ENCODE measurements at places on chromosomes 16 and 17. TPM values are rescaled to one million over a fixed set of nuclear protein-coding genes. Genes with fewer than 3 reads are reported as not detected.

GRCh38 chr17:3575511-3575910 is 17.9 kb upstream of the TRPV3 start:
- peaks cover 5% of the 10 kb centered on the region for H3K36me3 ChIP-seq
- H3K27ac ChIP-seq = no peak overlapping the region
- DNase-seq = no peak
- H3K27me3 ChIP-seq = no peaks in the 10 kb centered on the region

DNA sequence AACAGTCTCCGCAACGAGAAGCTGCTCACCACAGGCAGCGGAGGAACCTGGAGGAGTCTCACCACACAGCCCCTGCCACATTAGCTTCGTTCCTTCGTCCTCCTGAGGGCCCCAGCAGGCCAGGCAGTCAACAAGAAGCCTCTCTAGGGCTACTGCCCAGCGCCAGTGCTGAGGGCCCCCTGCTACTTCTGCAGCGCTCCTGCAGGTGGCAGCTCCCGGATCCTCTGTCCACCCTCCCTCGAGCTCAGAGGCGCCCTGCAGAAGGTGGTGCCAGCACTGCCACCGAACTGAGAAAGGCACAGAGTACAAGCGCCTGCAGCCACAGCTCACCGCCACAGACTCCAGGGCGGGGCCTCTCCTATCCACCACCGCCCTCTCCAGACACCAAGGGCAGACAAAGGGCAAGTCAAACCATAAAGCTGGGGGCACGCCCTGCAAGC is 27.3 kb downstream of the KDM8 start:
- peaks cover 12% of the 10 kb centered on the region for H3K36me3 ChIP-seq
- peaks cover 56% of the 10 kb centered on the region for H3K4me1 ChIP-seq
- no peaks in the 10 kb centered on the region for H3K27me3 ChIP-seq

The METTL23 gene
- total RNA-seq = 68.5 TPM

DNA sequence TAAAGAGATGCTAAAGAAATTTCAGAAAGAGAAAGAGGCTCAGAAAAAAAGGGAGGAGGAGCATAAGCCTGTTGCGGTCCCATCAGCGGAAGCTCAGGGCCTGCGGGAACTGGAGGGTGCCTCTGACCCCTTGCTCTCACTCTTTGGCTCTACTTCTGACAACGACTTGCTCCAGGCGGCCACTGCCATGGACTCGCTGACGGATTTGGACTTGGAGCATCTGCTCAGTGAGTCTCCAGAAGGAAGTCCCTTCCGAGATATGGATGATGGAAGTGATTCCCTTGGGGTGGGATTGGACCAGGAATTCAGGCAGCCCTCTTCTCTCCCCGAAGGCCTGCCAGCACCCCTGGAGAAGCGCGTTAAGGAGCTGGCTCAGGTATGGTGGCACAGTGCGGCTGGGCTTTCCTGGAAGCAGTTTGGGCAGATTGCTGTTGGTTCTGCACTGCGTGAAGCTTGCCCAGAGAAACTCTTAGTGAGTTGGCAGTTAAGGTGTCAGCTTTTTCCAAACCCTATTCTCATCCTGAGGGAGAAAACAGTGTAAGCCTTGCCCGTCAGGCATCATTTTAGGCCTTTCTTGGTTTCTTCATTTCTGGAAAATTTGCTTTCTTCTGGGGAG is 13.6 kb downstream of the UBN1 start:
- H3K4me1 ChIP-seq = no peaks in the 10 kb centered on the region
- H3K36me3 ChIP-seq = peaks cover 14% of the 10 kb centered on the region
- no peak overlapping the region for H3K27ac ChIP-seq

- no peaks in the 10 kb centered on the region for H3K4me1 ChIP-seq
- peaks cover 3% of the 10 kb centered on the region for H3K36me3 ChIP-seq
- DNase-seq = no peak
- H3K27ac ChIP-seq = no peak overlapping the region
- H3K4me3 ChIP-seq = no peak overlapping the region
Measured at GRCh38 chr16:66622863-66623262, 18.4 kb downstream of the CMTM3 start.

DNA sequence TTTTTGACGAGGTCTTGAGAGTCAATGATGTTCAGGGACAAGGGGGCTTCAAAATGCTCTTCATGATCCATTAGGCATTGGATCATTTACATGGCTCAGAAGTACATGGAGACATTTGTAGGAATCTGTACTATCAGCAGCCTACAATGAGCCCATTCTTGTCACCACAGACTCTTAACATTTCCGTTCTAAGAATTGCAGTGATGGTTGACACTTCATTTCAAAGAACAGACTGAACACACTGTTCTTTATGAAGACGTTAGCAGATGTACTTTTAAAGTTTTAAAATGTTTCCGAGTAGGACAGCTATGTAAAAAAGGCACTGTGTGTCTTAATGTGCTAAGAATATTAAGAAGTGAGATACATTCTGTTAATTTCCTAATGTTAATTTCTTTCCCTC is 97.3 kb upstream of the GOT2 start:
- H3K4me1 ChIP-seq = no peaks in the 10 kb centered on the region
- H3K27ac ChIP-seq = no peak overlapping the region
- H3K27me3 ChIP-seq = peaks cover 5% of the 10 kb centered on the region
- DNase-seq = no peak
- no peaks in the 10 kb centered on the region for H3K36me3 ChIP-seq
- H3K4me3 ChIP-seq = no peak overlapping the region

GRCh38 chr16:88770461-88771293 is 14.3 kb downstream of the PIEZO1 start:
- peak overlapping the region; percentile 15 for H3K4me3 ChIP-seq
- H3K27me3 ChIP-seq = no peaks in the 10 kb centered on the region
- peak; percentile 38 for DNase-seq
- H3K36me3 ChIP-seq = no peaks in the 10 kb centered on the region

The HSD17B2 gene
- not detected for total RNA-seq

GRCh38 chr16:10521681-10522274 is 58.6 kb downstream of the EMP2 start:
- no peaks in the 10 kb centered on the region for H3K4me1 ChIP-seq
- no peak overlapping the region for H3K27ac ChIP-seq
- no peak overlapping the region for H3K4me3 ChIP-seq
- DNase-seq = peak; percentile 13

DNA sequence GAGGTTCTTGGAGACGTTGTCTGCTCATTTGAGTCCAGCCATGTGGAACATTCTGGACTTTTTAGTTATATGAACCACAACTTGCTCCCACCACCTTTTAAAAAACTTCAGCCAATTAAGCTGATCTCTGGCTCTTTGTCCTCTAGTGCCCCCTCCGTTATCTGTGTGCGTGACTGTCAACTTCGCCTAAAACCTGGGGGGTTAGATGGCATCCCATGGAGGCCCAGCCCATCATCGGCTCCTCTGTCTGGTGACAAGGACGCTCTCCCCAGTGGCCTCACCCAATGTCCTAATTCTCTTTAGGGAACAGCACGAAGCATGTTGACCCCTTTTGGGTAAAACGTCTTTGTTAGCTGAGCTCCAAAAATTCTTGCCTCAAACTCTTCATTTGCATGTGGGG is 341.0 kb upstream of the TNRC6C start:
- H3K27me3 ChIP-seq = peaks cover 8% of the 10 kb centered on the region
- peaks cover 17% of the 10 kb centered on the region for H3K4me1 ChIP-seq

The SGSM2 gene
- 160 TPM for total RNA-seq

The KLHDC4 gene
- 115 TPM for total RNA-seq

DNA sequence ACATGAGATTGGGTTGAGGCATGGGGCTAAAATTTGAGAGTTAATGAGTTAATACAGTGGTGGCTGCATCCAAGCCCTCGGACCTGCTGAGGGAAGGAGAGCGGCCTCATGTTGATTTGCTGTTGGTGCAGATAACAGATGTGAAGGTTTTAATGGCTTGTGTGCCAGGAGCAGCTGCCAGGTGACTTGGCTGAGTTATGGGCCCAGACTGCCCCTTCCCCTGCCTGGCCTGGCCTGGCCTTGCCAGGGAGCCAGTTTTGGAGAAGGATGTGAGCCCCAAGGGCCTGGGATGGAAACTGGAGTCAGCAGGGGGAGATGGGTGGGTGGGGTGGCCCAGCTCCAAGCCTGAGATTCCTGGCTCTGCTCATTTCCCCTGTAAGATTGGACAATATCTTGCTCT is 230.1 kb downstream of the CBLN1 start:
- H3K4me3 ChIP-seq = no peak overlapping the region
- H3K36me3 ChIP-seq = no peaks in the 10 kb centered on the region
- DNase-seq = no peak
- no peak overlapping the region for H3K27ac ChIP-seq

The BAHCC1 gene
- 0.82 TPM for total RNA-seq

GRCh38 chr17:40596261-40596919 is 31.1 kb upstream of the CCR7 start:
- no peaks in the 10 kb centered on the region for H3K36me3 ChIP-seq
- no peak overlapping the region for H3K4me3 ChIP-seq
- H3K4me1 ChIP-seq = peaks cover 57% of the 10 kb centered on the region

DNA sequence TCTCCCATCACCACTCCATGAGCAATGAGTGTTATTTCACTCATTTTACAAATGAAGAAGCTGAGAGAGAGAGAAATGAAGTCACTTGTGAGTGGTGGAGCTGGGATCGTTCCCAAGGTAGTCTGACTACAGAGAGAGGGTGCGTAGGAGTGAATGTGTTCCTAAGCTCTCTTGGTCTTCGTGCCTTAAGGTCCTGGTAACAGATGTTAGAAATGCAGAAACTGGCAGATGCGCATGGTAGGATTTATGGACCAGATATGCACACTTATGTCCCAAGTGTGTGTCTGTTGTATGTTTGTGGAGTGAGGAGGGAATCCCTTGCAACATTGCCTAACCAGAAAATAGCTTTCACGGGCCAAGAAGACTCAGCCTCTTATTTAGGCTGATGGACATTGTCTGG is 93.2 kb upstream of the ZNF469 start:
- no peak overlapping the region for H3K27ac ChIP-seq
- DNase-seq = no peak
- H3K4me1 ChIP-seq = no peaks in the 10 kb centered on the region
- peaks cover 31% of the 10 kb centered on the region for H3K27me3 ChIP-seq
- no peaks in the 10 kb centered on the region for H3K36me3 ChIP-seq

DNA sequence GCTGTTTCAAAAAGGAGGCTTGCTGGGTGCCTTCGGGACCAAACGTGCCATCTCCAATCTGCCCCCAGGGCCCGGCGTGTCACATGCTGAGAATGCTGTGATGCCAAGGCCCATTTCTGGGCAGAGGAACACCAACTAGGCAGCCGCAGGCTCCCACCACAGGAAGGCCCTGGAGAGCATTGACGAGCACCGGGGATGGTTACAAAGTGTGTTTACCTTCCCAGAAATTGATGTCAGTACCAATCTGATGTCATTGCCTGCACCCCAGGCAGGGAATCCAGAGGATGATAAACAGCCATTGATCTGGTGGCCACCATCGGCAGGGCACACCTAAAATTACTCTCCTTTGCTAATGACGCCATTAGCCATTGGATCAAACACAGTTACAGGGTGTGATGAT is 418.1 kb upstream of the CDH5 start:
- H3K36me3 ChIP-seq = no peaks in the 10 kb centered on the region
- H3K27ac ChIP-seq = no peak overlapping the region
- no peak for DNase-seq
- H3K4me1 ChIP-seq = no peaks in the 10 kb centered on the region
- no peak overlapping the region for H3K4me3 ChIP-seq

GRCh38 chr16:30407804-30408534 is 563 bp downstream of the ZNF771 start:
- peaks cover 2% of the 10 kb centered on the region for H3K36me3 ChIP-seq
- H3K27ac ChIP-seq = no peak overlapping the region
- no peaks in the 10 kb centered on the region for H3K27me3 ChIP-seq
- H3K4me3 ChIP-seq = peak overlapping the region; percentile 75

The LGALS9B gene
- total RNA-seq = 0.35 TPM

- H3K27ac ChIP-seq = no peak overlapping the region
- H3K27me3 ChIP-seq = no peaks in the 10 kb centered on the region
- H3K4me3 ChIP-seq = no peak overlapping the region
- H3K4me1 ChIP-seq = no peaks in the 10 kb centered on the region
Measured at GRCh38 chr17:5826384-5826783, 242.1 kb upstream of the NLRP1 start.

The DCXR gene
- total RNA-seq = 96.1 TPM

The MFSD6L gene
- total RNA-seq = 0.13 TPM

GRCh38 chr16:51359141-51359955 is 208.3 kb upstream of the SALL1 start:
- H3K4me3 ChIP-seq = no peak overlapping the region
- no peaks in the 10 kb centered on the region for H3K36me3 ChIP-seq
- H3K4me1 ChIP-seq = no peaks in the 10 kb centered on the region

DNA sequence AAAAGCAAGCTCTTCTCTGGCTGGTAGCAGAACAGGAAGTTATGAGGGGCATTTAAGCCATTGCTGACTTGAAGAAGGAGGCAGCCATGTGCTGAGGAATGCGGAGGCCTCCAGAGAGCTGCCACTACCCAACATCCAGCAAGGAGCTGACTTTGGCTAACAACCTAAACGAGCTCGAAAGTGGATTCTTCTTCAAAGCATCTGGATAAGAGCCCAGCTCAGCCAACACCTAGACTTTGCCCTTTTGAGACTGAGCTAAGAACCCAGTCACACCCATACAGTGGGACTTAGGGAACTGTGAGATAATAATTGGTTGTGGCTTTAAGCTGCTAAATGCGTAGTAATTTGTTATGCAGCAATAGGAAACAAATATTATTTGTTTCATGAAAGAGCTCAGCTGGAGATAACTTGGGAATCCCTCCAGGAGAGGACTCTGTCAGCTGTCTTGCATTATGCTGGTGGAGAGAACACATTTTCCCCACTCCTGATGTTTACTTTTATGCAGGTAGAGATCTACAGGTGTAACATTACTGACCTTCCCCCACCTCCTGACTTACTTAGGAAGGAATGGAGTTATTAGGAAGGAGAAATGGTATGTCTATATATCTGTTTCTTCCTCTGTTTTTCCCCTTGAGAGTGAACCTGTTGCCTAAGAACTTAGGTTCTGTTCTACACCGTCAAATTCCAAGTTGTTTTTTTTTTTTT is 52.7 kb upstream of the ZNF629 start:
- no peak overlapping the region for H3K27ac ChIP-seq
- H3K4me1 ChIP-seq = no peaks in the 10 kb centered on the region
- DNase-seq = no peak
- no peaks in the 10 kb centered on the region for H3K36me3 ChIP-seq

DNA sequence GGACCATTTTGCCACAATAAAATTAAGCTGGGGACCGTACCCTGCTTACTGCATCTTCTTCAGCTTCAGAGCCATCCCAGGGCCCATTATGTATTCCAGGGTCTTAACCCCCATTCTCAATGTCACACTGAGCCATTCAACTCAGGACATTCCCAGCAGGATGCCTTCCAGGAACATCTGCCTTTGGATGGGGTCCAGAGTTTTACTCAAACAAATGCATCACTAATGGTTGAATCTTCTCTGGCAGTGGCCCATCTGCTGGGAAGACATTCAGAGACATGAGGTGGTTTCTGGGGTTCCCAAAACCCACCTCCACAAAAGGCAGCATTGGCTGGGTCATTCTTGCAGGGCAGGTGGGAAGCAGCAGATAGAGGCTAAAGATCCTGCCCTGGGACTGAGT is 3.4 kb upstream of the SEC14L5 start:
- peaks cover 28% of the 10 kb centered on the region for H3K4me1 ChIP-seq
- no peak overlapping the region for H3K27ac ChIP-seq
- DNase-seq = no peak

DNA sequence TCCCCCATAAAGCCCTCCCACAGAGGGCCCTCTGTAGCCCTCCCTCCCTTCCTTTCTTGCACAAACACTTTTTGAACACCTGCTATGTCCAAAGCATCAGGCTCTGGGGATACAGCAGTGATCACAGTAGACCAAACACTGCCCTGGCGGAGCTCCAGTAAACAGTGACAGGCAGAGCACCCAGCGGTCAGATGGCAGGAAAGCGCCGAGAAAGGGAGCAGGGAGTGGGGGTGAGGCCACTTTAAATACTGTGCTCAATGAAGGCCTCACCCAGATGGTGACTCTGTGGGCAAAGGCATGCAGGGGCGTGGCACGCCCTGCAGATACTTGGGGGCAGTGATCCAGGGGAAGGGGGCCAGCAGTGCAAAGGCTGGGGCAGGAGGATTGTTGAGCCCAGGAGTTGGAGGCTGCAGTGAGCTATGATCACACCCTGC is 7.6 kb downstream of the PRR29 start:
- H3K27me3 ChIP-seq = no peaks in the 10 kb centered on the region
- DNase-seq = no peak
- no peak overlapping the region for H3K27ac ChIP-seq
- H3K4me1 ChIP-seq = peaks cover 6% of the 10 kb centered on the region

Measured in T-cell (primary cell).